ENCODE measurements at places on chromosomes 1 and 21.

- DNase-seq: peak; percentile 91
Observed at GRCh38 chr1:93328809-93329760, 16.6 kb upstream of the DR1 start.

GRCh38 chr1:16420424-16421118 is 16.7 kb downstream of the SPATA21 start:
- no peak for DNase-seq

GRCh38 chr1:227893949-227894721 is 53.6 kb downstream of the WNT9A start:
- DNase-seq: peak; percentile 7

GRCh38 chr1:159581422-159581821 is 6.2 kb upstream of the APCS start:
- no peak for DNase-seq

GRCh38 chr1:109764561-109765482 is 1.1 kb upstream of the EPS8L3 start:
- DNase-seq: no peak

DNA sequence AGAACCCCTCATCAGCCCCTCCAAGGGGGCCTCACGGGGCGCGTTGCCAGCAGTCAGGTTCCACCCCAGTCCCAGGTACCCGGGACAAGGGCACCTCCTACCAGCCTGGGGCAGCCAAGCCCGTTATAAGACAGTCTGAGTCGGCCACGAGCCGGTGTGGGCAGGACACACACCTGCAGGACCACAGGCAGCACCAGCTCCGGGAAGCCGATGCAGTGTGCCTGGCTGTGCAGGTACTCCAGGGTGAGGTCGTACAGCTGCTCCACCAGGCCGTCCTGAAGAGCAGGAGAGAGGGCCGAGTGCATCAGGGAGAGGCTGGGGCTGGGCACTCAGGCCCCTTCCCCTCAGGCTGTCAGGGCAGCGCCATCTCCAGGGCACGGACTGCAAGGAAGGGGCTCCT is 11.1 kb downstream of the NOC2L start:
- no peak for DNase-seq

DNA sequence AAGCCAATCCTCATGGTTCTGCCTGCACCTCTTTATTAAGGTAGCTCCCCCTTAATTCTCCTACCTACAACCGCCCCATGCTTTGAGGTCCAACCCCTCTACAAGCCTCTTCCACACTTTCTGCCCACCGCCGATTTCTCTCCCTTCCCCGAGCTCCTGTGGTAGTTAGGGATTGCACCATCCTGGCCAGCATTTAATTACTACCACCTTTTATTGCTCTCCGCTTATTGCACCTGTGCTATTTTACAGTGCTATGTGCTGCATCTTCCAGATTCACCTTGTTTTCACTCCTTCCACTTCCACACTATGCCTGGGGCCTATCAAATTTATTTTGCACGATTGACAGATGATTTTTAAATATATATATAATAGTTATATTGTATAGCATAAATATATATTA is 29.3 kb upstream of the DNAJC11 start:
- no peak for DNase-seq

- no peak for DNase-seq
Observed at GRCh38 chr1:109909561-109909960, 1.1 kb upstream of the CSF1 start.

DNA sequence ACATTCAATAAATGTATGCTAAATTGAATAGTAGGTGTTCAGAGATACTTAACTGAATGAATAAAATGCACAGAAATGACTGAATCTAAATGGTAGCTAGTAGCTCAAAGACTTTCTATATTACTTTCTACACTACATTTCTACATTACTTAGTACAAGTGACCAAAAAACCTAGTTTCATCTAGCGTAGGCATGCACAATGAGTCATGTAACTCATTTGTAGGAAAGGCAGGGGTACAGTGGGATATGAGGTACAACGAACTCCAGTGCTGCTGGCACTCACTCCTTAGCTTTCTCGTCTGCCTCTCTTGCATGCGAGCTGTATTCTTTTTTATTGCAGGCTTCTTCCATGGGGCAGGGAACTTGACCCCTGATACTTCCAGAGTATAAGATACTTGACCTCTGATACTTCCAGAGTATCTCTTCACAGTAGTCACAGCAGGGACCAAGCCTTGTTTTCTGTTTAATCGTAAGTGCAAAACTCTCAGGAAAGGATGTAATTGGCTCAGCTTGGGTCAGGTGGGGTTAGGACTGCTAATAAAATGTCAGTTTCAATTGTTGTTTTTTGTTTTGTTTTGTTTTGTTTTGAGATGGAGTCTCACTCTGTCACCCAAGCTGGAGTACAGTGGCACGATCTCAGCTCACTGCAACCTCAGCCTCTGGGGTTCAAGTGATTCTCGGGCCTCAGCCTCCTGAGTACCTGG is 4.9 kb upstream of the ATP2B4 start:
- no peak for DNase-seq

DNA sequence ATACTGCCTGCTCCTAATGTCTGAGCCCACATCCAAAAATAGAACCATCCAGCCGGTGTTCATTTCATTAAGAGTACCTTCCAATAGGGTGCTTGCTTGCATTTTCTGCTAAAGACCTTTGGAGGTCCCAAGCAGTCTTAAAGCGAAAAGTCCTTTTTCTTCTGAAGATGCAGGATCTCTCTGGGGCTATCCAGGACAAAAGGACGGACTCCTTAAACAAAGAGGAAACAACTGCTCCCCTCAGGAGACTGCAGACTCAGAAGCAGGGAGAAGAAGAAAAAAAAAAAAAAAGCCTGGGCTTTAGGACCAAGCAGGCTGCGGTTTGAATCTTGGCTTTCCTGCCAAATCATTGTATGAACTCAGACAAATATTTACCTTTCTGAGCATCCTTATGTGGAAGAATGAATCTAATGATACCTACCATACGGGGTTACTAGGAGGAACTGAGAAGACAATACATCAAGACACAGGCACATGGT is 204.0 kb downstream of the PLPP3 start:
- DNase-seq: no peak

- no peak for DNase-seq
Observed at GRCh38 chr1:196861429-196861828, 26.4 kb upstream of the CFHR4 start.

- no peak for DNase-seq
Observed at GRCh38 chr1:247362153-247362552, 30.5 kb upstream of the ZNF496 start.

DNA sequence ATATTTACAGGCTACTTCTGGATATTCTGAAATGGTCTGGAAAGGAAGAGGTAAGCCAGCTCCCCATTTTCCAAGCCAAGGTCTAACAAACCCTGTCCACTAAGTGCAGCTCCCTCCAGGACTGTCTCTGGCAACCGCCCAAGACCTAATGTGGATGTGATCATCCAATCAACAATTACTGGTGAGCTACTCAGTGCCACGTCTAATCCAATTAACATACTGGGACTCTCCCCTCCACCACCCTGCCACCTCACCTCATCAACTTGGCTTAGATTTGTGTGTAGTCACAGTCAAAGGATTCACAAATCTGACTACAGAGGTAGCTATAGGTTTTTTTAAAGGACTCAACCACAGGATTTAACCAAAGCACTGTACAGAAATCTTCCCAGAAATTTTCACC is 25.4 kb upstream of the S100A7 start:
- DNase-seq: no peak

DNA sequence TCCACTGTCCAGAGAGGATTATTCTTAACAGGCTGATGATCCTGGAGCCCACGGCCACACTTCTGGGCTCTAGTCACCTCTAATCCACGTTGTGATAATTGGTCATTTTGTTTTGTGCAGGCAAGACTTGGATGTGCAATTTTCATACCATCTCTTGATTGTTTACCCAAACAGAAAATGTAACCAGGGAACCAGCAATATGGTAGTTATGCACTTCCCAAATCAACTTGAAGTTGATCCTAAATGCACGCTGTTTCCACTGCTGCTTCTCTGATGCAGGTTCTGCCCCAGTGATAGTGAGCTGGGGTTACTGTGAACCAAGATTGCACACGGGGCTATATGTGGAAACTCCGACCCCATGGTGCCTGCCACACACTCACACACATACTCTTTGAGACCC is 14.7 kb upstream of the KCNJ15 start:
- no peak for DNase-seq
